ENCODE measurements at places on chromosomes 5 and 9.

GRCh38 chr9:34332076-34332964 lies 3.0 kb downstream of the NUDT2 start:
- peak; percentile 70 for DNase-seq

GRCh38 chr9:6667633-6668280 lies 22.2 kb upstream of the GLDC start:
- DNase-seq: peak; percentile 71

DNA sequence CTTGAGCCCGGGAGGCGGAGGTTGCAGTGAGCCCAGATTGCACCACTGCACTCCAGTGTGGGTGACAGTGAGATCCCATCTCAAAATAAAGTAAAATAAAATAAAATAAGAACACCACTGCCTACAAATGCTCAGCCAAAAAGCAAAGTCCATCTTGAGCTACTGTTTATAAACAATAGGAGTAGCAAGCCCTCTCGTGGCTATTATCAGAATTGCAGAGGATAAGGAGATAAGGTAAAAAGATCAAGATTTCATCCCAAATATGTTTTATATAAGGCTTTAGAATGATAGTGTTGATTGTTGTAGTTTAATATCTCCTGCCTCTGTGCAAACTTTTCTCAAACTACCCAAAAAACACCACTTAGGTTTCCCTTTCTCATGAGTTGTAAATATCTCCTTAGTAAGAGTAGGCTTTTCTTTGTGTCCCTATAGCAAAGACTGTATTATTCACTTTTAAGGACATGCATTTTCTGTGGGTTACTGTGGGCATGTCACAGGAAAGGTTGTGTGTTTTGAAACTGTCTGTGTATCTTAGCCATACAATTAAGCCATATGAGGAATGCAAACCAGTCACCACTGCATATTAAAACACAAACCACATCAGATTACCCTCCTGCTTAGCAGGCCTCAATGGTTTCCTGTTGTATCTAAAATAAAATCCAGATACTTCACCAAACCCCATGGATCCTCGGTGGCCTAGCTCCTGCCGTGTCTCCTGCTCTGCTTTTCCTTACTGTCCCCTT lies 31.8 kb upstream of the CKS2 start:
- peak; percentile 83 for DNase-seq

DNA sequence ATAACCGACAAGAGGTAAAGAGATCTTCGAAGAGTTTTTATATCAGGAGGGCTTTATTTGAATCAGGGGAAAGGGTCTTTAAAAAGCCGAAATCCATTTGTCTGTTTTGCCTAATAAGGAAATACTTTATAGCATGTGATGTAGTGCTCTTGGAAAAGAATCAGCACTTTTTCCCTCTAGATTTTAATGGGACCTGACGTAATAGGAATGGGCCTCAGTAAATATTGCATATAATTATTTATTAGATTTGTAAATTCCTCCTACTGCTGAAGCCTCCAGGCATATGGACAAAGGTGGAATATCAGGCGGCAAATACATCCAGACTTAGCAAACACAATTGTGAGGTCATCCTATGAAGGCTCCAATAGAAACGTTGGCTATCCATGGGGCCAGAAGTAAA lies 50.9 kb downstream of the ACTBL2 start:
- DNase-seq: no peak

DNA sequence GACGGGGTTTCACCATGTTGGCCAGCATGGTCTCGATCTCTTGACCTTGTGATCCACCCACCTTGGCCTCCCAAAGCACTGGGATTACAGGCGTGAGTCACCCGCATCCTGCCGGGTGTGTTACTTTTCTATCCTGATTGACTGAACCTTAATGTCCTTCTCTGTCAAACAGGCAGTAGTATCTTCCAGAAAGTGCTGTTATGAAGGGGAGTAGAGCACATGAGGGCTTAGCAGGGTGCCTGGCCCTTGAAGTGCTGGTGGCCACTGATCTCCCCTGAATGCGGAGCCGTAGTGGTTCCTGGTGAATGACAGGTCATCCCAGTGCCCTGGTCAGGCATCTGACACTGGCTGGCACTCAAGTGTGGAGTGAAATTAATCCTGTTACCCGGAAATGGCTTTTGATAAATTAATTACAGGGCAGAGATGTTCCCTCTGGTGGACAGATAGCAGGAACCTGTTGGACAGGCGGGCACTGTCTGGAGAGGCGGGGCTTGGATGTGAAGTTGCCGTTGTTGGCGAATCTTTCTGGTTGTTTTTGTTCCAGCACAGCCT lies 28.4 kb downstream of the PRRC2B start:
- DNase-seq: no peak

- DNase-seq: no peak
Observed at GRCh38 chr5:104513121-104513602, 950.6 kb upstream of the NUDT12 start.

GRCh38 chr5:77379558-77380061 lies 112.5 kb downstream of the WDR41 start:
- no peak for DNase-seq

DNA sequence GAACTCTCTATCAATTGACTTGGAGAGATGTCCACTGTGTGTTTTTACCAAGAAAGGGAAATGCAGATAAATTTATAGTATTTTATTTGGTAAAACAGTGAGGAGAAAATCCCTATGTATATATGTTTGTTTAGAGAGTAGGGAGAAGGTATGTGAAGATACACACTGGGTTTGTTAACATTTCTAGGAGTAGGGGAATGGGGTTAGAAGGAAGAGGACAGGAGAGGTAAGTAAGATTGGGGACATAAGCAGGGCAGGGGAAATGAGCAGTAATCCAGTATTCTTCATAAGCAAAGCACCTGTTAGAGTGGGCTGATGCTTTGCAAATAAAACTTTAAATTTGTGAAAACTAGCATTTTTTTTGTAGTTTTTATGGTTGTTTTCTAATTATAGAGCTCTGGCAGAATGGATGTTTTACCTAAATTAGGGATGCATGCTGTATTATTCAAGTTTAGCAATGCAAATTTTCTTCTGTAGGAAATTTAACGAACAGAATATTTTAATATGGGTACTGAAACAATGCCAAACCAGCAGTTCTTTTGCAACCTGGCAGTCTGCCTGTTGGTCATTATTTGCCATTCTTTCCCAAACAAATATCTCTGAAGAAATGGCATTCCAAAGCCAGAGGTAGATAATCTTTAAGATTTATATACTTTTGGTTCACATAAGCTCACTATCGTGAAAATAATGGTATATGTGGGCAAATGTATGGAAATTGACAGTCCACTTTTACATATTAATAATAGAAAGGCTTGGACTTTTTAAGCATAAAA lies 19.4 kb upstream of the DCP2 start:
- DNase-seq: no peak

DNA sequence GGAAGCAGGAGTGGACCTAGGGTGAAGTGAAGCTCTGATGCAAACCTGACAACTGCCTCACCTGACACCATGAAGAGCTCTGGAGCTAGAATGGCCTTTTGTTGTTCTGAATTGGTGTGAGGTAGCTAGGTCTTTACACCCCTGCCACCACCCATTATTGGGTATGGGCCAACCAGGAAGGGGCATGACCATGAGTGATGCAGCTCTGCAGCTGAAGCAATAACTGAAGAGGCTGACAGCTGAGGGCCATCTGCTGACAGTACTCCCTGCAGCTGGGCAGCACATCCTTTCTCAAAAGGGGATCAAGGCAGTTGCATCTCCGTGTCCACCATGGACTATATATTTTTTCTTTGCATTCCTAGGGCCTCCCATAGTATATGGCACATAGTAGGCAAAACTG lies 87.0 kb upstream of the TLE1 start:
- DNase-seq: peak; percentile 22

GRCh38 chr9:96585426-96585825 lies 34.2 kb downstream of the CDC14B start:
- DNase-seq: no peak

DNA sequence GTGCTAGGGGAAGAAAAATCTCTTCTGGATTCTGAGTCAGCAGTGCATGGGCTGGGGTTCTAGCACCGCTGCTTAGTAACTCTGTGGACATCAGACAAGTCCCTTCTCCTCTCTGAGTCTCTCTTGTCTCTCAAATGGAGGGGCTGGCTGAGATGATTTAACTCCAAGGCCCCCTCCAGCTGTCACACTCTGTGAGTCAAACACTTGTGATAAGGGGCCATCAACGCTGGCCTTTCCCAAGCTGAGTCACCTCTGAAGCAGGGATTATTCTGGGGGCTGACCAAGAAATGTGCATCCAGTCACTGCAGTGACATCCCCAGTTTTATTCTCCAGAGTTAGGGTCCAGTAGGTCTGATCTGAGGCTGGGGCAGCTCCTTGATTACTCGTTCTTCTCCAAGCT lies 110.4 kb upstream of the ZNF462 start:
- no peak for DNase-seq

- no peak for DNase-seq
Observed at GRCh38 chr5:177593511-177593910, 1.5 kb downstream of the TMED9 start.

DNA sequence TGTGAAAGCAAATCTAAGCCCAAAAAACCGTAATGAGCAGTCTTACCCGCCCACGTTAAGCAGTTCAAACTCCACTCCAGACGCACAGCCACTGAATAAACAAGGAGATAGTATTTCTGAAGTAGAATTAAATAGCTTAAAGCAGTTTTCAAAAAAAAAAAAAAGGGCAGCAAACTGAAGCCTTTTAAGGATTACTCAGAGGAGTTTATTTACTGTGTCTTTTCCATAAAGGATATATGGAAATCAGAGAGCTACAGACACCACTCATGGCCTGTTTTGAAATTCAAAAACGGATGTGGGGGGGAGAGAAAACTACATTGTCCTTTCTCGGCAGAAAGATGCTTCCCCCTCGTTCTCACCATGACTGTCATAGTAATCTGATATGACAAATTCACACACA lies 83.7 kb upstream of the IRX1 start:
- DNase-seq: no peak

DNA sequence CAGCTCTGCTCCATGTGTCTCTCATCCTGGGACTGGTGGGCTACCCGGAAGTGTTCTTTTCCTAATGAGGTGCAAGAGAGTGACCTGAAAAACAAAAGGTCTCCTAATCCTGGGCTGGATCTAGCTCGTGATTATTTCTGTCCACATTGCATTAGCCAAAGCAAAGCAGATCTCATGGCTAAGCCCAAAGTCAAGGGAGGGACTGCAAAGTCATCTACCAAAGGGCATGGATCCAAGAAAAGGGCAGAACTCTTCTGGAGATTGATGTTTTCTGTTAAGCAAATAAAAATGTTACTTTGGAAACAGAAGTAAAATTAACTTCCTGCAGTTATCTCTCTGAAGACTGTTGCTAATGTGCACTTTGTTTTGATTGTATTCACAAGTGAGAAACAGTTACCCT lies 225.2 kb downstream of the CFAP90 start:
- no peak for DNase-seq

GRCh38 chr5:130720355-130720754 lies 444.7 kb downstream of the HINT1 start:
- DNase-seq: peak; percentile 73

DNA sequence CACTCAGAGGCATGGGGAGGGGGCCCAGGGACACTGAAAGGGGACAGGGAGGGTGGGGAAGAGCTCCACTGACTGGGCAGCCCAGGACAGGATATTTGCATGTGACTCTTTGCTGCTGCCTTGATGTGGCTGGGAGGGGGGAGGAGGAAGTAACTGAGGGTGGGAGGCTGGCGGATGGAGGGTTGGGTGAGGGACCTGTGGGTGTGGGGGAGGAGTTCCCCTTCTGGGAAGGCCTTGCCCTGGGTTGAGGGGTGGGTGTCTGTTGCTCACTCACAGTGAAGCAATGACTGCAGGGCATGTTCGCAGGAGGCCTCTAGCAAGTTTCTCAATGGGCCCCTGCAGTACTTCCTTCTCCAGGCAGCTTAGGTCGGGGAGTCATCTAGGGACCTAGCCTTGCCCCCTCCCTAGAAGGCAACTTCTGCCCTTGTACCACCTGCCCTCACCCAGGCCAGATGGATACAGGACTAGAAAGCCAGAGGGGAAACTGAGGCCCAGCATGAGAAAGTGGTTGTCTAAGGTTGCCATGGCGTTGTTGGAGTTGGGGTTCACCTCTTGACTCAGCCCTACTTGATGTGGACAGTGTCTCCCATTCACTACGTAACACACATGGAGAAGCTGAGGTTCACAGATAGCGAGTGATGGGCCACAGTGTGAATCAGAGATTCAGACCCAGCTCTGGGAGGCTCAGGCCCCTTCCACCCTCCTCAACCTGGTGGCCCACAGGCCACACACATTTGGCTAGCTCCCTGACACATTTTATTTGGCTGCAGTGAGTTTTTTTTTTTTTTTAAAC lies 3.0 kb downstream of the GRK6 start:
- no peak for DNase-seq

GRCh38 chr9:98667005-98667640 lies 41.6 kb downstream of the GABBR2 start:
- DNase-seq: no peak

GRCh38 chr5:73592551-73592950 lies 27.0 kb downstream of the UTP15 start:
- DNase-seq: no peak

- no peak for DNase-seq
Observed at GRCh38 chr9:28190981-28191380, 617.7 kb upstream of the C9orf72 start.

DNA sequence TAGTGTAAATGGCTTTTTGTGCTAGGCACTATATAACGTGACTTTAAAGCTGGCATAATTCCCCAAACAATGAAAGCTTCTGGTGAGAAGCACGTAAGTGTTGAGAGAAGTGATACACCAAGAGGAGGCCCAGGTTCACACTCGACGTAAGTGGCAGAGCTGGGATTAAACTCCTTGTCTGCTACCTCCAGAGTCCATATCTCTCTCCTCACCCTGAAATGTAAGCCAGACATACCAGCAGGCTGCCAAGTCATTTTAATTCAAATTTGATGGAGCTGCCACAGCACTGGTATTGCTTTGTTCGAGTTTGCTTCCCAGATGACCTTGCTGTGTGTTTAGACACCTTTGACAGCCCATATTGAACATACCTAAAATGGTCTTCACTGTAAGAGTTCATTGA lies 319.7 kb downstream of the GLIS3 start:
- DNase-seq: peak; percentile 40

Measured in eye (tissue), 1 donor.